ENCODE measurements at places on chromosomes 11 and 22.

DNA sequence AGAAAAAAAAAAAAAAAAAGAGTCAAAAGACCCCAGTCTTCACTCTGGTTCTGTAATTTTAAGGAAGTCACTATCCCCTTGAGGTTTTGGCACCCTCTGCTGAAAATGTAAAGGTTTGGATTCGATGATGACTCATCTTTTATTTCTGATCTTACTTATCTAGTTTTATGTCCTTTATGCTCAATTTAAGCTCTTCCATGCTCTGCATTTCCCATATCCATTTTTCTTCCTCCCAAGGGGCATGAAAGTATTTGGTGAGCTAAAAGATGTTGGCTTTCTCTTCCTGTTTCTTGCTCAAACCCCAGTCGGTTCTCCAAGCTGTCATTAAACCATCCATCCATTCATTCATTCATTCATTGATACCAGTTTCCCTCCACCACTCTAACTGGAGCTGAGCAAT, 61.0 kb upstream of the CDON start:
- DNase-seq: no peak

- no peak for DNase-seq
Observed at GRCh38 chr11:68954836-68955606, 25.8 kb downstream of the MRGPRD start.

- no peak for DNase-seq
Observed at GRCh38 chr22:42964994-42965699, 49.8 kb downstream of the PACSIN2 start.

GRCh38 chr11:9755561-9756185, 91.8 kb downstream of the SWAP70 start:
- no peak for DNase-seq

DNA sequence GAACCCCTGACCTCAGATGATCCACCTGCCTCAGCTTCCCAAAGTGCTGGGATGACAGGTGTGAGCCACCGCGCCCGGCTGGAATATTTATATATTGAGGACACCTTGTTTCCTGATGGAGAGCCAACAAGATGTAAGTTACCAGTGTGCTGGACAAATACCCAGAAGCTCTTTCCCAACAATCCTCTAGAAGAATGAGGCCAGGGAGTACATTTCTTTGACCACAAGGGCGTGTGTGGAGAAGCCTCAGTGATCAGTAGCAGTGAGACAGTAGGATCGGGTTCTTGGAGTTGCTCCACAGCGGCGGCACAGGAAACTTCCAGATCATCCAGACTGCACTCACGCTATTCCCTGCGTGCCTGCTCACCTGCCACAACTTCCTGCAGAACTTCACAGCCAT, 10.3 kb upstream of the POLA2 start:
- DNase-seq: no peak

DNA sequence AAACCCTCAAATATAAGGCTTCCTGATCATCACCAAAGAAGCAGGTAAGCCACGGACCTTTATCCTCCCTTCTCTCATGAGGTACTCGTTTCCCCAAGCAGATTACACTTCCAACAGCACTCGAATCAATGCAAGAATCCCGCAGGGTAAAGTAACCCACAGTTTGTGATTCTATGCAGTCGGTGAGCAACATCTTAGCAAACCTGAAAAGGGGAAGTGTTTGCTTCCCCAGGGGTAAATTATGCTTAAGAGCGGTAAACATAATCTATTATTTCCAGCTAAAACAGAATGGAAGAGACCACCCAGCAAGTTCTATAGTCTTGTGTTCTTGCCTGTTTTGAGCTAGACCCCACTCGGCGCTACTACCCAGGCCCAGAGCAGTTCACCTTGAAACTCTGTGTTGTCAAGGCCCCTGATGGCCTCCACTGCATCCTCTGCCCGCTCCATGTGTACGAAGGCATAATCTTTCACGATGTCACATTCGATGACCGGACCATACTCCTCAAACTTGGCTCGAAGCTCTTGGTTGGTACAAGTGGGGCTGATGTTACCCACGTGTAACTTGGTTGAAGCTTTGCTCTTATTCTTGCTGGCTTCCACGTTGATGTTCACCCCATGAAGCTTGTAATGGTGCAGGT, 1.3 kb downstream of the RBM4B start:
- no peak for DNase-seq

GRCh38 chr11:69439127-69439526, 42.3 kb upstream of the LINC01488 start:
- DNase-seq: no peak

- DNase-seq: no peak
Observed at GRCh38 chr22:36237462-36238372, 1.6 kb downstream of the APOL2 start.

DNA sequence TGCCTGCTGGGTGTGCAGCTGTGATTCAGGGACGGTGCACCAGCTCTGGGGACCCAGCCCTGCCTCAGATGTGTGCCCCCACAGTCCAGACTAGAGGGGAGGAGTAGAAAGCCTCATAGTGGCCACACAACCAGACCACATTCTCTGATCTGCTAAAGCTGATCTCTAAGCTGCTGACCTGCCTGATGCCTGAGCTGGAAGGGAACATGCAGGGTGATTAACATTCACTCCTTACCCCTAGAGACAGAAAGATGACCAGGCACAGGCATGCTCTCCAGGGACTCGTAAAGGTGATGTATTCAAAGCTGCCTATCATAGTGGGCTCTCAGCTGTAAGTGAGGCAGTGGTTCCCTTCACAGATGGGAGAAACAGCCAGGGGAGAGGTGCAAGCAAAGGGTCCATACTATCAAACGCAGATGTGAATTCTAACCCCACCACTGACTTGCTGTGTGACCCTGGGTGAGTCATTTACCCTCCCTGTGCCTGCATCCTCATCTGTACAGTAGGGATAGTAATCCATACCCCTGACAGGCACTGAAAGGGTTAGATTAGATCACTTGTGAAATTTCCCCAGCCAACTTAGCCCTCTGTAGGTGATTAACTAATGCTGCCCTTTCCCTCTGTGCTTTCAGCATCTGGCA, 29.0 kb upstream of the LRRC32 start:
- no peak for DNase-seq

DNA sequence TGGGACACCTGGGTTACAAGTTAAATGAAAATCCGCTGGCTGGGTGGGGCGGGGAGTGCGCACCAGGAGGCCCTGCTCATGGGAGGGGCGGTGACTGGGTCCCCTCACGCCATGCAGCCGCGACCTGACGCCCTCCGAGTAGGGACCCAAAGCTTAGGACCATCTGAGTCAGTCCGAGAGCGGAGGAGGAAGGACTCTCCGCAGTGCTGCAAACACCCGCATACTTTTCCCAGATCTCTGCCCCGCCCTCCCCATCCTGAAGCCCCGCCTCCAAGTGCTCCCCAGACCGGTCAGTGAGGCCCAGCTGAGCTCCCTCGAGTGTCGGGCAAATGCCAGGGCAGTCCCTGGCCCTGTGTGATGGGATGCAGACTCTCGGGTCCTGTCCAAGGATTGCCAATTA, 6.6 kb upstream of the FLI1 start:
- DNase-seq: no peak

GRCh38 chr11:19079643-19080440, 19.3 kb upstream of the MRGPRX2 start:
- peak; percentile 95 for DNase-seq

DNA sequence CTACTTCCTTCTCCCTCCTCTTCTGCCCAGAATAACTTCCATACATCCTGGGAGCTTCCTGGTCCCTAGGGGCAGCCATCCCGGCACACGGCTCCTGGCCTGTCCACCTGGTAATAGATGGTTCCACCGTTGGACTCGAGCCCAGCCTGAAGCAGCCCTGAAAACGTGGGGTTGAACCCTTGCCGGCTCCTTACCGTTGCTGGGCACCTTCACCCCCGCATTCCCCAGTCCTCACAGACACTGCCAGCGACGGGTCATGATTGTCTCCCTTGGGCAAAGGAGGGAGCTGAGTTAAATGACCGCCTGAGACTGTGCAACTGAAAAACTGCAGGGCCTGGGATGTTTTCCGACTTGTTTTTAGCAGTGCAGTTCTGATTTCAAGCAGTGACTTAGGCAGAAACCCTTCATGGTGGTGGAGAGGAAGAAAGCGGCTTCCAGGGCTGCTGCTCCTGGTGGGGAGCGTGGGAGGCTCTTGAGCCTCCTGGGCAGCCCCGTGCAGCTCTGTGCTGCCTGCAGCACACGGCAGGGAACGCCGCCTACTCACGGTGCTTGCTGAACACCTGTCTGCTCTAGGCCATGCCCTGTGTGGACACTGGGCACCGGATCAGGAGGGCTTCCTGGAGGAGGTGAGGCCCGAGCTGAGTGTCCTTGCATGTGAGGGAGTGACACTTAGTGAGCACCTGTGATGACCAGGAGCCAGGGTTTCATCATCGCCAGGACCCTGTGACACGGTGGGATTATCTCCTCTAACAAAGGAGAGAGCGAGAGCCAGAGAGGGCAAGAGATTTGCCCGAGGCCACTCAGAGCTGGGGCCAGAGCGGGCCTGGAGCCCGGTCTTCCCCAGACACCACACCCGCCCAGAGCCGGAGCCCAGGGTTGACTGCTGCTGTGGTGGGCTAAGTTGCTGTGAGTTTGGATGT, 77.4 kb downstream of the FBLN1 start:
- DNase-seq: no peak

GRCh38 chr11:114607753-114608459, 12.3 kb upstream of the NXPE4 start:
- no peak for DNase-seq

DNA sequence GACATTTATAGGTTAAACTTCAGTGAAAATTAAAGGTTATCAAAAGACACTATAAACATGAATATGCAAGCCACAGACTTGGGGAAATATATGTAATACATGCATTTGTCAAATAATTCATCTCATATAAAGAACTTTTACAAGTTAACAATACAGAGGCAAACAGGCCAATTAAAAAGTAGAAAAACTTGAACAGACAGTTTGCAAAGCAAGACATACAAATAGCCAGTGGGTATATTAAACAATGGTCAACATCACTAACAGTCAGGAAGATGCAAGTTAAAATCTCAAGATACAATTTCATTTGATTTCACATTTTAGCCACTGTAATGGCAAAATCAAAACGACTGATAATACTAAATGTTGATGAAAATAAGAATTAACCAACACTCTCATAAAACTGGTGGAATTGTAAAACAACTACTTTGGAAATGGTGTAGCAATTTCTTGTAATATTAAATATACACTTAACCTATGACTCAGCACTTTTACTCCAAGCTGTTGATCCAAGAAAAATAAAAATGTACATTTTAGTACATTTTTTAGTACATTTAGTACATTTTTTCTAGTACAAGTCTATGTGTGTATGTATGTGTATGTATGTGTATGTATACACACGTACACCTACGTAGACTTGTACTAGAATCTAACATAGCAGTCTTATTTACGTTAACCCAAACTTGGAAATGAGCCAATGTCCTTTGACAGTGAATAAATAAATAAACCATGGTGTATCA, 62.8 kb downstream of the LRRC74B start:
- no peak for DNase-seq

DNA sequence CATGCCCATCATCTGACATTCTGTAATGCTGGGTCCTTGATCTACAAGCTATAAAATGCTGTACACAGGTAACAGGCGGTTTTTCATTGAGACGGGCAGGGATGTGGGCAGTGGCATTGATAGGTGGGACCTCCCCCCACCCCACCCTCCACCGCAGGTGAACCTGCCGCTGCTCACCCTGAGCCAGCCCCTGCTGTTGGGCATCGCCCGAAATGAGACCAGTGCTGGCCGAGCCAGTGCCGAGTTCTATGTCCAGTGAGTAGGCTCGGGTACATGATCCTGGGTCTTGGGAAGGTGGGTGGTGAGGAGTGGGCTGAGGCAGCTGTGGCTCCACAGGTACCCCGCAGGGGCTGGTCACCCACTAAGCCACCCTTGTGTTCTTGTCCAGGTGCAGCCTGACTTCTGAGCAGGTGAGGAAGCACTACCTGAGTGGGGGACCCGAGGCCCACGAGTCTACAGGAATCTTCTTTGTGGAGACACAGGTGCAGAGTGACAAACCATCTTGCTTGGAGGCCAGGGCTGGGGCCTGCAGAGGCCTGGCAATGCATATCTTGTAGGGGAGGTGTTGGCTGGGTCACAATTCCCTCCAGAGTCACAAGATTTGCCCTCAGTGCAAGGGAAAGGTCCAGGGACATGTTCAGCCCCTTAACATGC, 1.1 kb upstream of the DNAJC4 start:
- DNase-seq: no peak

- no peak for DNase-seq
Observed at GRCh38 chr11:43614214-43614613, 66.3 kb upstream of the HSD17B12 start.
